NCI-H446 (cell line): ENCODE measurements at places on chromosomes 16 and 17.

GRCh38 chr16:86072328-86073102 is 173.6 kb downstream of the IRF8 start:
- DNase-seq, result peak; percentile 42

DNA sequence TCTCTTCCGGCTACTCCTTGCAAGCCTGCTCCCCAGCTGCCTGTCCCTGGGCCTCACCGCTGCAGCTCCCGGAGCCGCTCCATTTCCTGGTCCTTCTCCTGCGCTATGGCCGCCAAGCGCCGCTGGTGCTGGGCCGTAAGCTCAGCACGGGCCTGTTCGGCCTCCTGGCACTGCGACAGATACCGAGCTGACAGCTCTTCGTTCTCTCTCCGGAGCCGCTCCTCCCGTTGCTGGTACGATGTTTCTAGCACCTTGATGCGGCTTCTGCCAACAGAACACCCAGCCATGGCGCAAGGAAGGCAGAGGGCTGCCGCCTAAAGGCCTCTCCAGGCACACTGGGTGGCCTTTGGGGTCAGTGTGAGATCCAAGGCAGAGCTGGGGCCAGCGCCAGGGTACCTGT is 14.9 kb upstream of the MRPL38 start:
- no peak for DNase-seq

GRCh38 chr17:78844301-78845005 is 3.8 kb upstream of the USP36 start:
- no peak for DNase-seq

- no peak for DNase-seq
Observed at GRCh38 chr17:69596141-69596540, 181.6 kb downstream of the MAP2K6 start.

GRCh38 chr17:41254861-41255260 is 323 bp upstream of the KRTAP9-9 start:
- no peak for DNase-seq
